Bone marrow (tissue), 2 donors: ENCODE measurements at places on chromosomes 7 and 10.

DNA sequence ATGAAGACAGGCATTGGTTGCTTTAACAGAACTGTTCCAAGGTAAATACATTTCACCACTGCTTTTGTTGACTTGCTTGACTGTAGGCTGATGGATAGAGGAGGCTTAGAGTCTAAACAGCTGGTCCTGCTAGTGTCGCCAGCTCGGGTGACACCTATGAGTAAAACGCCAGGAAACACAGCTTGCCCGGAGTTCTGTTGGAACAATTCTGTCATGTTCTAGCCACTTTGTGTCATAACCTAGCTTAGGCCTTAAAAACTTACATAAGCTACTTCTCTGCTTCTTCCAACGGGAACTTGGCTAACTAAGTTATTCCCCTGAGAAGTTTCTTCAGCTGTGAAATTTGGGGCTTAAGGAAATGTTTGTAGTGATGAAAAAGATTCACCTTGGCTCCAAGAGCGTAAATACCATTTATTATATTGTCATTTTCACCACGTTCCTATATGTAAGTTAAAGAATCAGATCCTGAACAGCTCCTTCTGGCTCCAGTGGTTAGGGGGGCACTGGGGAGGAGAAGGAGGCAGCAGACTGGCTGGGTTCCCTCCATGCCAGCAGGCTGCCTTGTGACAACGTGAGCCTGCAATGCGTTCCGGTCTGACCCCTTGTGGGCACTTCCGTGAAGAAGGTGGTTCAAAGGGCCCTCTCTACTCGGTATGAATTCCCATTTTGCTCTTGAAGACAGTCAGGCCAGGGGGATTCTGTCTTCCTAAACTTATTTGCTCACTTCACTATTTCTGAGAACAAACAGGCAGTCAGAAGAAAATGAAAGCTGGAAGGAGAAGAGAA, 253.2 kb downstream of the BMPER start:
- no peak for DNase-seq

DNA sequence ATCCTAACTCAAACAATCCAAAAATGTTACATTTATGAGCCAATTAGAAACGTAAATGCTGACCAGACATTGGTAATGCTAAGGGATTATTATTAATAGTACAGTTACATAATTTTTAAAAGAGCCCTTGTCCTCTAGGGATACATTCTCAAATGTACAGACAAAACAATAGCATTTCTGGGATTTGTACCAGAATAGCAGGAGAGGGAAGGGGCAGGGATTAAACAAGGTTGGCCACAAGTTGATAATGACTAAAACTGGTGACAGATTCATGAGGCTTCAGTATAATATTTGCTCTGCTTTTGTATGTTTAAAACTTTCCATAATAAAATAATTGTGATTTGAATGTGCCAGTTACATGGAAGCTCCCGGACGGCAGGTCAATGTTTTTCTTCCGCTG, 27.0 kb downstream of the HSPA12A start:
- no peak for DNase-seq

DNA sequence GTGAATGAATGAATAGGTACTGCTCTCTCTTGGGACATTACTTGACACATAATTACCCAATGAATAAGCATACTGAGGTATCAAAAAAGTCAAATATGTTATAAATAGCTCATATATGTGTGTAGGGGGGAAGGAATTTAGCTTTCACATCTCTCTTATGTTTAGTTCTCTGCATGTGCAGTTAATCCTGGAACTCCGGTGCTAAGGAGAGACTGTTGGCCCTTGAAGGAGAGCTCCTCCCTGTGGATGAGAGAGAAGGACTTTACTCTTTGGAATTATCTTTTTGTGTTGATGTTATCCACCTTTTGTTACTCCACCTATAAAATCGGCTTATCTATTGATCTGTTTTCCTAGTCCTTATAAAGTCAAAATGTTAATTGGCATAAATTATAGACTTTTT, 1.2 kb downstream of the CFTR start:
- no peak for DNase-seq

DNA sequence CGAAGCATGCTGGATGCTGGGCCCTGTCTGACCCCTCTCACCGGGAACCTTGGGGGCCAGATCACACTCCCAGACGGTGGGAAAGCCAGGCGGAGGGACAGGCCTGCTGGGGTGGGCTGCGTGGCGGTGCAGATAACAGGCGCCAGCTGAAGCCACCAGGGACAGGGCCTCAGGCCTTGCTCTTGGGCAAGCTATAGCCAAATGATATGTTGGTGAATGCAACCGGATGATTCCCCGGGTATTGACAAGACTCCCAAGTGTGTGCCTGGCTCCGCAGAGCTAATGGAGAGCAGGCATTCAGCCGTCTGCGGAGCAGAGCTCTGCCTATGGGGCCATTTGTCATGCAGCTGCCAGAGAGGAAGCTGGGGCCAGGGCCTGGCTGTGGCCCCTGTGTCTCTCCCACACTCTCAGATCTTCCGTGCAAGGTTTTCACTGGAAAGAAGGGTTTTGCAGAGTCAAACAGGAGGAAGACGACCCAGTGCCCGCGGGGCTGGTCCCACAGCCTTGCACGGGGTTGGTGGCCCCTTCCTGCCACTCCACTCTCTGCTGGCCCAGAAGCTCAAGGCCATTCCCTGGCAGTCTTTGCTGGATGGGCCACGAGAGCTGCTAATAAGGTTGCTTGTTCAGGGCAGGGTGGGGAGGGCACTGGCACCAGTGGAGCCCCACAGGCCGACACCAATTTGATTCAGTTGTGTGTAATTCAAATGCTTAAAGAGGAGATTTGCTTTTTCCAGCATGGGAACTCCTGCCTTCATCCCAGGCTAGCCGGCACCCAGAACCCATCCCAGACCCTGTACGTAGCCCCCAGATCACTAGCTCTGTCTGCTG, 91.8 kb downstream of the PRKAG2 start:
- DNase-seq, result no peak

GRCh38 chr10:34092891-34093290, 722.2 kb downstream of the PARD3 start:
- DNase-seq, result no peak

DNA sequence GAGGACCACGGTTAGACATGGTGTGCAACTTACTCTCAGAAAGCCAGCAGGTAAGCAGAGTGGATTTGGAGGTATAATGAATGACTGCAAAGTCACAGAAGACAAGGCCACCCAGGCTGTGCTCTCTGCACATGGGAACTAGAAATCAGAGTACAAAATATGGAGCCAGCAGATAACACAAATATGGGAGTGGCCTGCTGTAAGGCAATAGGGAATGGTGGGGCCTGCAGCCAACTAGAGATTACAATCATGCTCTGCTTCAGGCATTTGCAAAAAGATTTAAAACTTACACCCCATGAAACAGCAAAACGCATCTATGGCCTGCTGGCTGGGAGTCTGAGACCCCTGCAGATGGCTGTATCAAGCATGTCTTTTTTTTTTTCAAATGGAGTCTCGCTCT, 47.0 kb downstream of the RGS10 start:
- DNase-seq, result no peak

DNA sequence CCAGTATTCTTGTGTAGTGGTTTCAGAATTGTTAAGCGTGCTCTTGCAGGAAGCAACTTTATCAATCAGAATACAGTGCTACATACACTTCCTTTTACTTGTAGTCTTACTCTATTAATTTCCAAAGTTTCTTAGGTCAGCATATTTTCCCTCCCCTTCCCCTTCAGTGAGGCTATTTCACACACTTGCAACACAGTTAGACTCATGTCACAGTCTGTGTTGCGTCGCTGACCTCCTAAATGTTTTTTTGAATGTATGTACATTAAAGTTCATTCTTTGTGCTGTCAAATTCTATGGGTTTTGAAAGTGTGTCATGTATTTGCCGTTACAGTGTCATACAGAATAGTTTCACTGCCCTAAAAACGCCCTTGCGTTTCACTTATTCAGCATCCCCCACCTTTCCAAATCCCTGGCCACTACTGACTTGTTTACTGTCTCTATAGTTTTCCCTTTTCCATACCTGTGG, 5.4 kb upstream of the HKDC1 start:
- DNase-seq, result no peak

GRCh38 chr7:39510864-39511354, 55.3 kb upstream of the YAE1 start:
- DNase-seq, result peak; percentile 6
